ENCODE measurements at places on chromosomes 3 and 15.

DNA sequence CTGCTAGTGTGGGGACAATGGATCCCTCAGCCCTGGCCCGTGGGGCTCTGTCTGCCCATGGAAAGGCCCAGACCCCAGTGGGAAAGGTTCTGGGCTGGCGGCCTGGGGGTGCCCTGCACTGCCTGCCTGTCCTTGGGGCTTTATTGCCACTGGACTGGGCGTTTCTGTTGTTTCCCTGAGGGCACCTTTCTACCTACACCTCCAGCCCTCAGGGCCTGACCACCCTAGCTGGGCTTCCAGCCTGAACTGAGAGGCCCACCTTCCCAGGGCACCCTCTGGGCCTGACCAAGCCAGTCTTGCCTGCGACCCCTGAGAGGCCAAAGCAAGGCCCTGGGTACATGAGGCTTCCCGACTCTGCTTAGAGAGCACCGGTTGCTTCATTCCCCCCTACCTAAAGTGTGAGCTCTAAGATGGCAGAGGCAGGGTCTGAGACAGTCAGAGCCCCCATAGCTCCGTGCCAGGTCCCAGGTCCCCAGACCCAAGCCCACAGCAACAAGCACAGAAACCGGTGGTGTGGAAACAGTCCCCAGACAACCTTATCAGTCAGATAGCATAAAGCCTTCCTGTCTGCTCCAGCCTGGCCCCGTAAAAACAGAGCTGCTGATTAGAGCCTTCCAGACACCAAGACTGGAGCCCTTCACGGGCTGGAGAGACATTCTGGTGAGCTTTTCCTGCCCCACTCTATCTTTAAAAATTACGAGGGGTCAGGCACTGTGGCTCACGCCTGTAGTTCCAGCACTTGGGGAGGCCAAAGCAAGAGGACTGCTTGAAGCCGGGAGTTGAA, 102.8 kb downstream of the CHSY1 start:
- no peak for DNase-seq

GRCh38 chr3:67846166-67846565, 191.8 kb upstream of the SUCLG2 start:
- no peak for DNase-seq

- no peak for DNase-seq
Observed at GRCh38 chr3:134314588-134315285, 59.5 kb downstream of the AMOTL2 start.

DNA sequence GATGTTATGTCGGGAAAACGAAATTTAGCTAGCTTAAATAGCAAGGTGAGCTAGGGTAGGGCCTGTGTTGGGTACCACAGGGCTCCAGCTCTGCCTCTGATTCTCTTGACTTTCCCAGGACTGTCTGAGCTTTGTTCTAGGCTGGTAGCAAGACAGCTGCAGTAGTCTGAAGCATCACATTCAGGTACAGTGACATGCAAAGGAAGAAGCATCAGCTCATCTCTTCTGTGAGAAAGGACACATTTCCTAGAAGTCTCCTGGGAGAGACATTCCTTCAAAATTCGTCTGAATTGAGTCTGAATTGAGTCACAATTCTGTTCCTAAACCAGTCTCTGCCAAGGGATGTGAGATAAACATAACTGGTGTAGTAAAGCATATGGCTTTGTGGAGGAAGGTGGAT, 8.5 kb upstream of the UBXN7 start:
- DNase-seq, result no peak

GRCh38 chr3:187027531-187028278, 97.4 kb downstream of the ST6GAL1 start:
- no peak for DNase-seq

DNA sequence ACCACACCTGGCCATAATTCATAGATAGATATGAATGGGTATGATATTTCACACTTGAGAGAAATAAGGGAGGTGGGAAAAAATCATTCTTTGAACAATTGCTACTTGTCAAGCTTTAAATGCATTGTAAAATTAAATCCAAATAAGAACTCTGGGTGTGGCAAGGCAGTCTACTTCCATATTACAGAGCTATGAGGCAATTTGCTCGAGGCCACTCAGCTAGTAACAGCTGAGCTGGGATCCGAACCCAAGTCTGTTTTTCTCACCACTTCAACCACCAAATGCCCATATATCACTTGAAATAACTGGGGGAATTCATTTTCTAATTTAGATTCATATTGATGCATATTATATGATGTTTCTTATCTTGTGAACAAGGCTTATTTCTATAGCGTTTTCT, 482.2 kb upstream of the ADAMTS9 start:
- no peak for DNase-seq

GRCh38 chr3:43144761-43145490, 39.0 kb upstream of the POMGNT2 start:
- DNase-seq, result no peak

- no peak for DNase-seq
Observed at GRCh38 chr3:72031581-72031980, 246.6 kb upstream of the PROK2 start.

- no peak for DNase-seq
Observed at GRCh38 chr15:56968821-56969220, 50.4 kb downstream of the TCF12 start.

DNA sequence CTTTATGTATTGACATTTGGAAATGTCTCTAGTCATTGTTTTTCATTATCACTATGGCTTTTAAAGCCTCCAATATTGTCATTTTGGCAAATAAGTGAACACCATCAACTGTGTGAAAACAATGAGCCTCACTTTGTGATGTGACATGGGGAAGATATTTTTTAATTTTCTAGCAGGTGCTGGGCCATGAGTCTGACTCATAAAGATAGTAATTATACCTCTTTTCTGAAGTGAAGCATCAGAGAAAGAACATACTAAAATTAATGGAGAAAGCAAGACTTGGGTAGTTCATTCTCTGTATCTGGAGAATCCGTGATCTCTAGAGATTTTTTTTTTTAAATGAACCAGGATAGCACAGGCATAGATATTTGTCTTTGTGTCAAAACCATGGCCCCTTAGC, 100.8 kb downstream of the CCNL1 start:
- DNase-seq, result no peak

- no peak for DNase-seq
Observed at GRCh38 chr15:86267892-86268291, 188.2 kb downstream of the AGBL1 start.

DNA sequence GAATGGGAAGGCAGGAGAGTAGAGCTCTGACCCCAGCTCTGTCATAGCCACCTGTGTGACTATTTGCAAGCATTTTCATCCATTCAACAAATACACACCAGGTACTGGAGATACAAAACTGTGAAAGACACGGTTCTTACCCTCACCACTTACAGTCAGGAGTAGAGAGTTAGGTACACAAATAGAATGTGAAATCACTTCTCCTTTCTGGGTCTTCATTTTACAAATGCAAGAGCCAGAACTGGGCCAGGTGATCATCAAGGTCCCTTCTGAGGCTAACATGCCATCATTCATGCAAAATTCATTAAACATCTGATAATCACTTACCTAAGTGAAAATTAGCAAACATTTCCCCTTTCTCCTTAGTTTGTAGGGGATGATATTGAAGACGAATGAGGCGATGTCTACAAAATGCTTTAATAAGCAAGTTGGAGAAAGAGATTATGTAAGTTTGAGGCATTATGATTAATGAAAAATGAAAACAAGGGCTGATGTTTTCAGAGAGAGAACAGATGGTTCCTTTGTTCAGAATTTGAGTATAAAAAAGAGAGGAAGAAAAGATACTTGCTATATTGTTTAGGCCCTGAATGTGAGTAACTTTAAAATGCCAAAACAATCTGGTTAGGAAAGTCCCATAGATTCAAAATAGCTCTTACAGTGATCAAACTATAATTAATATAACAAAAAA, 88.6 kb downstream of the LPP start:
- DNase-seq, result no peak

GRCh38 chr3:156749244-156749643, 74.9 kb downstream of the TIPARP start:
- DNase-seq, result no peak

GRCh38 chr3:94626573-94626972, 563.7 kb downstream of the NSUN3 start:
- no peak for DNase-seq

DNA sequence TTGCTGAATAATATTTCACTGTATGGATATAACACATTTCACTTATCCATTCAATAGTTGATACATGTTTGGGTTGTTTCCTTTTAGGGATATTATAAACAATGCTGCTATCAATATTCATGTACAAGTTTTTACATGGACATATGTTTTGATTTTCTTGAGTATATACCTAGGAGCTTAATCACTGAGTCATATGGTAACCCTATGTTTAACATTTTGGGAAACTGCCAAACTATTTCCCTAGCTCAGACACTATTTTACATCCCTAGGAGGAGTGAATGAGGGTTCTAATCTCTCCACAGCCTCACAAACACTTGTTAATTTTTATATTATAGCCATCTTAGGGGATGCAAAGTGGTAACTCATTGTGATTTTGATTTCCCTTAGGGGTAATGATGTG, 66.0 kb downstream of the GPR156 start:
- DNase-seq, result no peak

GRCh38 chr15:26866298-26867199, at the start of gene GABRA5:
TSS of gene GABRA5 (plus strand) at chr15:26867062. CDS start at chr15:26869249, 2,187 bp downstream.
- peak; percentile 18 for DNase-seq

- DNase-seq, result no peak
Observed at GRCh38 chr15:50341616-50342136, 13.3 kb downstream of the GABPB1 start.

DNA sequence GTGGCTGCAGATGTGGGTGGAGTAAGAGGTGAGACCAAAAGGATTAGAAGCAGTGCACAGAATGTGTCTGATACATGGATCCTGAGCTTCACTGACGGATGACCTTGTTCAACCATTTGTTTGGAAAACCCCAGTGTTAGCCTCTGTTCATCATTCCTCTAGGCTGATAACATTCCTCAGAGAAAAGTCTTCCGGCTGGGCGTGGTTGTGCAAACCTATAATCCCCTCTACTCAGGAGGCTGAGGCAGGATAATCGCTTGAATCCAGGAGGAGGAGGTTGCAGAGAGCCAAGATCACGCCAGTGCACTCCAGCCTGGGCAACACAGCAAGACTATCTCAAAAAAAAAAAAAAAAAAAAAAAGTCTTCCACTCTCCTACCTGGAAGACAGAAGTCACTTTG, 23.1 kb upstream of the CHD2 start:
- DNase-seq, result no peak

All from NCI-H1105 (cell line).